ENCODE measurements at places on chromosomes 1 and 21.

DNA sequence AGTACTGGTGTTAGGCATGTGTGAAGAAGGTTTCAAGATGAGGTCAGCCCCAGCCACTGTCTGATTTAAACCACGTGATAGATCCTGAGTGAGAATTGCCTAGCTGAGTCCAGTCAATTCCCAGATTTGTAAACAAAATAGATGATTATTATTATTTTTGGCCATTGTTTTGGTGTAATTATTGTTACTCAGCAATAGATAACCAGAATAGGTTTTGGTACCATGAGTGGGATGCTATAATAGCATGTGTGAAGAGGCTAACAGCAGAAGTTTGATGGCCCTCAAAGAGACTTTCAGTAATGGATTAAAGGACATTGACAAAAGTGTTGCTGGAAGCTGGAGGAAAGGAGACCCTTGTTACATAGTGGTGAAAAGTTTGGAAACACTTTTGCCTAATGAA is 214.8 kb downstream of the BACH1 start:
- no peak for DNase-seq

DNA sequence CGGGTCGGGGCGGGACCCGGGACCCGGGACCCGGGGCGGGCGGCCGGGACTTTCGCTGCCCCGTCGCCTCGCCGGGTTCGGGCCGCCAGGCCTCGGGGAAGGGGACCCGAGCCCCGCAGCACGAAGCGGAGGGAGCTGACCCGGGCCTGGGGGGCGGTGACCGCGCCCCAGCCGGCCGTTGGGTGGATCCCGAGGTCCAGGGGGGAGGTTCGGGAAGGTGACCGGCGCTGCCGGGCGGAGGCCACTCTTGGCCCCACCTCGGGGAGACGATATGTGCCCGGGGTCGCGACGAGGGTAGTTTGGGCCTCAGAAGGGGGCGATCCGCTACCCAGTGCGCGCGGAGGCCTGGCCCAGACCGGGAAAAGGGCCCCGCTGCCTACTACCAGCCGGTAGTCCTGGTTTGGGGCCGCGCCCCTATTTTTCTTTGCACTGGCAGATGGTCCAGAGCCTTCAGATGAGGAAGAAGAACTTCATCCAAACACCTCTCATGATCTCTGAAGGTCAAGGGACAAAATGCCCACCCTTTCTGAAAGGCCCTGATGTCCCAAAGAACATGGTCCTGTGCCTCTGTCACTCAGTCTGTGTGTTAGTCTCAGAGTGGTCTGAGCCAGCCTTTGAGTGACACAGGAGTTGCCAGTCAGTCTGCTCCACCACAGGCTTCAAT is 766 bp downstream of the AGO4 start:
- DNase-seq = no peak

- DNase-seq = no peak
Measured at GRCh38 chr1:231122143-231122542, 39.7 kb upstream of the TRIM67 start.

- no peak for DNase-seq
Measured at GRCh38 chr1:240691501-240691900, 79.5 kb upstream of the GREM2 start.

- DNase-seq = no peak
Measured at GRCh38 chr21:28754127-28754611, 238.5 kb downstream of the LTN1 start.

DNA sequence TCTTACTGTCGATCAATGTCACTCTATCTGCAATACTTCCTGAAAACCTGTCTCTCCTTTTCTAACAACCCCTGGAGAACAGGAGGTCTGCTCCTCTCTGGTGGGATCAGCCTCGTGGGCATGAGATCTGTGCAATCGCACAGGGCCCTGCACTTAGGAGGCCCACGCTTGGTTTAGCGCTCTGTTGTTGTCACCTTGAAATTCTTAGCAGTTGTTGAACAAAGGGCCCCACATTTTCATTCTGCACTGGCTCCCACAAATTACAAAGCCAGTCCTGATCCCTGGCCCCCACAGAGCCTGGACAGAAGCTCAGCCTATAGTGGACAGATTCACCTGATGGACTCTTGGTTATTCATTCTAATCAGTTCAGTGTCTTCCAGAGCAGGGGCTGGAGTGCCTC is 18.6 kb downstream of the SPOCD1 start:
- DNase-seq = no peak

DNA sequence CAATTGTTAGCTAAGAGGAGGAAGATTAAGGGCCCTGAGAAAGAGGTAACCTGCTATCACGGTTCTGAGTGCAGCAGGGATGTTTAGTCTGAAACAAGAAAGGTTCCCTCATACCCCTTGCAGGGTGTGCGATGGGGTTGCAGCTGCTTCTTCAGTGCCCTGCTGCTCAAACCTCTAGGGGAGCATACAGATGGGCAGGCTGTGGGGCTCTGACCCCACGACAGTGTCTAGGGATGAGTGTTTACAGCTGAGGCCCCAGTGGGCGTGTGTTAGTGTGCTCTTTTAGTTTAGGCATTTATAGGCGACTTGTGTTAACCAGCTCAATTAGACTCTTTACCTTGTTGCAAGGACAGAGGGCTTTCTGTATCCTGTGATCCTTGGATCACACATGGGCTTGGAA is 41.3 kb upstream of the PLA2G5 start:
- DNase-seq = no peak

GRCh38 chr21:15732290-15732995 is 2.7 kb downstream of the USP25 start:
- DNase-seq = no peak

- DNase-seq = no peak
Measured at GRCh38 chr1:20819818-20820217, 32.7 kb upstream of the HP1BP3 start.

- DNase-seq = no peak
Measured at GRCh38 chr21:30676737-30677136, 34.1 kb downstream of the KRTAP20-3 start.
